ENCODE measurements at places on chromosomes 13 and 19.
A peak's percentile ranks its signal among the peaks of the same experiment; 100 is the strongest.

DNA sequence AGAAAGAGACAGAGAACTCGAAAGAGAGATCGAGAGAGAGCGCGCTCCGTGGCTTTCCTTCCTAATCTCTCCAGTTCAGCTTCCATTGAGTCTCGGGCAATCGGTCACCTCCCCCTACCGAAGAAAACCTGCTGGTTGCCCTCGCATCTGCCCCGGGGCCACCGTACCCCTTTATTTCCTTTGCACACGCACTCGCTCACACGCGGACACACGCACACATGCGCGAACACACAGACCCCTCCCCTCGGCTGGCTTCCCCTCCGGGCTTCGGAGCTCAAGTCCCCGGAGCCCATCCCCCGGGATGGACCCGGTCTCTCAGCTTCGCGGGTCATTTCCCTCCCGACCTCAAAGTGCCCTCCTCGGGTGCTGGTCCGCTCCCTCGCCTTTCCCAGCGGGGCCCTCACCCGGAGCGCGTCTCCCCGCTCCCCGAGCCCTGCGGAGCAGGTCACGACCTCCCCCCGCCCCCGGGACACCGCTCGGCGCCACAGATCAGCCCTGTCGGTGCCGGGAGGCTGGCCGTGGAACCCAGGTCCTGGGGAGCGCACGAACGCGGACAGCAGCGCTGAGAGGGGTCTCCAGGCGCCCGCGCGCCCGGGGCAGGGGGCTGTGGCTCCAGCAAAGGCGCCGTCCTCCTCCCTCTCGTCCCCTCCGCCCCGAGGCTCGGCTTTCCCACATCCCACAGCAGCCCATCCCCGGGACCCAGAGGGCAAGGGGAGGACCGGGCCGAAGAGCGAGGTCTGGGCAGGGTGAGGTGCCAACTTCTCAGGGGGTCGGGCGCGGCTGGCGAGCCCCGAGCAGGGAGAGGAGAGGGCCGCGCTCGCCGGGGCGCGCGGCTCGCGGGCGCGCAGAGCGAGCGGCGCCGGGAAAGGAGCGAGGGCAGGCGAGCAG lies 1.8 kb downstream of the DACH1 start:
- DNase-seq: no peak

DNA sequence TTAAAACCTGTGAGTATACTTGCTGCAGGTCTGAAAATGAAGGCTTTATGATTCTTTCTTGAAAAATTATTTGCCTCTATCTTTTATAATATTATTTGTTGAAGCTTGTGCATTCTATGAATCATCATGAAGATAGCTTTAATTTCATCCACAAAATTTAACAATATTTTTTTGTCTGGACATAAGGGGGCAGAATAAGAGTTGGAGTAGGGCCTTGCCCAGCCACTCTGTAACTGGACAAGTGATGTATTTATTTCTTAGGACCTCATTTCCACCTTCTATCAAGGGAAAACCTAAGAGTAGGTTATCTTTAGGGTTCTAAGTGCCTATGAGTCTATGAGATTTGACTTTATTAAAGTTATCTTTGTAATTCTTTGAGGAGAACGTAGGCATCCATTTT lies 49.9 kb downstream of the N4BP2L1 start:
- DNase-seq: no peak

GRCh38 chr13:111225810-111226546 lies 94.5 kb upstream of the TEX29 start:
- no peak for DNase-seq

- peak; percentile 46 for DNase-seq
Observed at GRCh38 chr19:40139533-40140287, 49.0 kb upstream of the ZNF780A start.

- DNase-seq: no peak
Observed at GRCh38 chr13:90675129-90675528, 672.4 kb upstream of the MIR17HG start.

DNA sequence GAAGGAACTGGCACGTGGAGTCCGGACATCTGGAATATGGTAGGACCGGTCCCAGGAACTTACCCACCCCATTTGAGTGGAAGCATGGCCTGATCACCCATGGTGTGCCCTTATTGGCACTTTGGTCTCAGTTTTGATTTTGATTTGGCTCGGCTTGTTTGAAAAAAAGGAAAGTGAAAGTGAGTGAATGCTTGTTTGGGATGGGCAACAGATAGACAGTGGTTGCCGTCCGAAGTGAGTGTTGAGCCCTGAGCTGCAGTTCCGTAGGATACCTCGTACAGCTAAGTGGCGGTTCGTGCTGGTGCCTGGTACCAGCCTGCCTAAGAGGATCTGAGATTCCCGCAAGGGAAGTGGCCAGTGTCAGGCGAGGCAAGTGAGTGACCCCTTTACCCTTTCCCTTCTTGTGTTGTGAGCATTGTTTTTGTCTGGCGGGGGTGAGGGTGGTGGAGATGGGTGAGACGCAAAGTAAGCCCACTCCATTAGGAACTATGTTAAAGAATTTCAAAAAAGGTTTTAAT lies 605.8 kb downstream of the UQCRFS1 start:
- DNase-seq: no peak

DNA sequence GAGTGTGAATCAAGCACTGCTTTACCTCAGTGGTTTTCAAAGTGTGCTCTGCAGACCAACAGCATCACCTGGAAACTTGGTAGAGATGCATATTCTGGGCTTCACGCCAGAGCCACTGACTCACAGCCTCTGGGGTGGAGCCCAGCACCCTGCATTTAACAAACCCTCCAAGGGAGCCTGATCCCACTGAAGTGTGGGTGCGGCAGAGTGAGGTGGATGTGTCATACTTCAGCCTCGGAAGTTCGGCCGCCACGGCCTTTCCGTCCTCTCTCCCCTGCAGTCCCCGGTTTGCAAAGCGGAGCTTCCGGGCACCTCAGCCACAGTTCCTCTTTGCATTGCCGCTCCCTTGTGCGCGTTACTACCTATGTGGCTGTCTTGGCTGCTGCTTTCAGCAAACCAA lies 33.3 kb upstream of the MICU2 start:
- DNase-seq: no peak

- DNase-seq: no peak
Observed at GRCh38 chr13:106471957-106472543, 63.4 kb downstream of the EFNB2 start.

GRCh38 chr19:19361075-19361594 lies 40.5 kb downstream of the MAU2 start:
- peak; percentile 53 for DNase-seq

GRCh38 chr13:72504131-72504841 lies 223.1 kb downstream of the MZT1 start:
- DNase-seq: no peak

DNA sequence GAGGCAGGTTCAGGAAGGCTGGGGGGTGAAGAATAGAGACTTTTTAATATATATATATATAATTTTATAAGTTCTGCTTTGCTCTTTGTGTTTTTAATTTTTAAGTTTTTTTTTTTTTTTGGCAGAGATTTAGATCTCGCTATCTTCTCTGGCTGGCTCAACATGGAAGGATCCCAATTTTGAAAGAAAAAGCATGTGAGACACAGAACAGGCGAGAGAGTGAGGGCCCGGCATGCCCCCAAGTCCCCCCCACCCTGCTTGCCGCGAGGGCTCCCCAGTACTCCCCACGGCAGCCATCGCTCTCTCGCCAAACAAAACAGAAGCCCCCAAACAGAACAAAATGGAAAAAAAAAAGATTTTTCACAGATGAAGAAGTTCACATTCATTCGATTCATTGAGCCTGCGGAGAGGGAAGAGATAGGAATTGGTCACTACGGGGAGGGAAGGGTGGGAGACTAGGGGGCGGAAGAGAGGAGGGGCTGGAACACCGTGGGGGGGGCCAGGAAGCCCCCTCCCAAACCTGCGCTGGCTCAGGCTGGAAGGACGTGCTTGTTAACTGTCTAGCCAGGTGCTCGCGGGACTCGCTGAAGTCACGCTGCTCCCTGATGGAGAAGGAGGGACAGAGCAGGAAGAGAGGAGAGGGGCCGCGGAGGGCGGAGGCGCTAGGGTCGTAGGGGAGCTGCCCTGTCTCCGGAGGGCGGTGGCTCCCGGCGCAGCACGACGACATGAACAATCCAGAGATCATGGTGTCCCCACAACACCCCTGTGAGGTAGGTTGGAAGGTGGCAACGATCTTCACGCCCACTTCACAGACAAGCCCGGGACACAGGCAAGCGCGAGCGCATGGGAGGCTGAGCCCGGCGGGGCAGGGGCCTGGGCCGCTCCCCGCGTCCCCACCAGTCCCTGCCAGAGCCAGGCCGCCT lies 10.6 kb downstream of the KHSRP start:
- DNase-seq: no peak

All from naive B cell (primary cell).